ENCODE measurements at places on chromosomes 13 and 19. TPM values are rescaled to one million over a fixed set of nuclear protein-coding genes. Genes with fewer than 3 reads are reported as not detected.
A peak's percentile ranks its signal among the peaks of the same experiment; 100 is the strongest.

The NTN5 gene
- 0.17 TPM for polyA plus RNA-seq

The MOB3A gene
- polyA plus RNA-seq: 8.9 TPM

The MADCAM1 gene
- polyA plus RNA-seq: 0.80 TPM

The GIPC3 gene
- 0.90 TPM for polyA plus RNA-seq

The TNFSF9 gene
- polyA plus RNA-seq: 0.14 TPM

The AP1M2 gene
- not detected for polyA plus RNA-seq

The TEX29 gene
- polyA plus RNA-seq: 1.1 TPM

The C19orf81 gene
- 1.8 TPM for polyA plus RNA-seq

The SAFB2 gene
- 30.8 TPM for polyA plus RNA-seq

The RTBDN gene
- polyA plus RNA-seq: not detected

The SPTBN4 gene
- 13.8 TPM for polyA plus RNA-seq

The ICAM5 gene
- 1.0 TPM for polyA plus RNA-seq

The TYROBP gene
- 60.9 TPM for polyA plus RNA-seq

The KMT2B gene
- 28.7 TPM for polyA plus RNA-seq

The DPP9 gene
- 42.2 TPM for polyA plus RNA-seq

The FARSA gene
- polyA plus RNA-seq: 81.4 TPM

The SGCG gene
- 26.9 TPM for polyA plus RNA-seq

GRCh38 chr19:19192910-19193423, 909 bp downstream of the RFXANK start:
- DNase-seq: no peak

DNA sequence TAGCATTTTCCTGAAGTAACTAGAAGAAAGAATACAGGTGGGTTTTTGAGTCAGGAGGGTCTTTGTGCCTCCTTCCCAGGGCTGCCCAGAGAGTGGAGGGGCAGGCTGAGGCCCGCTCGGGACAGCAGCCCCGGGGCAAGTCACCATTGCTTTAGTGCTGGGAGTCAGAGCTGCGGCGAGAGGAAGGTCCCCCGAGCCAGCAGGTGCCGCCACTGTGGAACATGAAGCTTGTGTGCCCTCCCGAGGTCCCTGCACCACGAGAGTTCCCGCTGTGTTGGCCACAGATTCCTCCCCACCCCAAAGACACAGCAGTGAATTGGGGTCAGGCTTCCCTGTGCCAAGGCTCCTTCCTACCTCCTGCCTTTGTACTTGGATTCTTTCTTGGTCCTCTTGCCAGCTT, 50.9 kb upstream of the TEX29 start:
- DNase-seq: no peak

- DNase-seq: peak; percentile 55
Observed at GRCh38 chr13:20495087-20496023, 30.3 kb downstream of the CRYL1 start.

DNA sequence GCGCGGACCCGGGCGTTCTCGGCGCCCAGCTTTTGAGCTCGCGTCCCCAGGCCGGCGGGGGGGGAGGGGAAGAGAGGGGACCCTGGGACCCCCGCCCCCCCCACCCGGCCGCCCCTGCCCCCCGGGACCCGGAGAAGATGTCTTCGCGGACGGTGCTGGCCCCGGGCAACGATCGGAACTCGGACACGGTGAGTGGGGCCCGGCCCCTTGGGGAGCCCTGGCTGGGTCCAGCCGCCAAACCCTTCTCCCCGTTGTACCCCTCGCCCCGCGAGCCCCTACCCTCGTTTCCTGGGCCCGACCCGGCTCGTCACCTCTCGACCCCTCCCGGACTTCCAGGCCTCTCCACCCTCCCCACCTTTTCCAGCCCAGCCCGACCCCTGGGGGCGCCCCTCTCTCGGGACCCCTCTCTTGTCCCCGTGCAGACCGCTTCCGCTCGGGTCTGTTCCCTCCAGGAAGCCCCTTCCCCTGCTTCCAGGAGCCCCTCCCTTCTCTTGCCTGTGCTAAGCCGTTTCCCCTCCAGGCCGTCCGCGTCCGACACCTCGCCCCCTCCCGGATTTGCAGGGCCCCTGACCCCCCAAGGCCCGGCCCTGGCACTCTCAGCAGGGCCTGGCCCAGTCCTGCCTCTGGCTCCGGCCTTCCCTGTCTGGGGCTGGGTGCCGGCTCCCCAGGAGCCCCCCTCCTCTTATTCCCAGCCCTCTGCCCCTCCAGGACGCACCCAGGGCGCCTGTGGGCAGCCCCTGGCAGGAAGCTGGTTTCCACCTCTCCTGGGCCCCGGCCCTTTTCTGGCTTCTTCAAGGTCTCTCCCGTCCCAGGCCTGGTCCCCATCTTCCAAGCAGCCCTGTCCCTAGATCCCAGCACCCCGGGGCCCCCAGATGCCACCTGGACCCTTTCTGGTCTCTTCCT, 632 bp downstream of the MARK4 start:
- DNase-seq: peak; percentile 38

GRCh38 chr13:59531571-59532091, 632.1 kb downstream of the DIAPH3 start:
- DNase-seq: peak; percentile 92

GRCh38 chr19:8973501-8974091, 36.6 kb downstream of the MUC16 start:
- DNase-seq: no peak

DNA sequence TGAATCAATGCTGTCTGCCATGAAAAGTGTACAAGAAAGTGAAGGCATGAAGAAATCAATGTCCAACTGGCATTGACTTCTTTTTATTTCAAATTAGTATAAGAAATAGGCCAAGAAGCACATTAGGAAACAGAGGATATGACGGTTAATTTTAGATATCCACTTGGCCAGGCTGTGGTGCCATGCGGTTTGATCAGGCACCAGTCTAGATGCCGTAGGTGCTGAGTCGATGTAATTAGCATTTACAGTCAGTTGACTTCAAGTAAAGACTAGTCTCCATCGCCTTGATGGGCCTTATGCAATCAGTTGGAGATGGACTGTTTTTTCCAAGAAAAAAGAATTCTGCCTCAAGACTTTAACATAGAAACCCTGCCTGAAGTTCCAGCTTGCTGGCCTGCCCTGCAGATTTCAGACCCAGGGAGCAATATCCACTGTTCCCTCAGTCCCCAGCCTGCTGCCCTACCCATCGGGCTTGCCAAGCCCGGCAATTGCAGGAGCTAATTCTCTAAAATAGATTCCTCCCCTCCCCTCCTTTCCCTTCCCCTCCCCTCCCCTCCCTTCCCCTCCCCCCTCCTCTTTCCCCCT, 120.5 kb upstream of the PEG3 start:
- no peak for DNase-seq

- peak; percentile 83 for DNase-seq
Observed at GRCh38 chr19:11130824-11131455, 24.6 kb downstream of the SPC24 start.

- no peak for DNase-seq
Observed at GRCh38 chr13:50509167-50509566, 334.3 kb downstream of the DLEU7 start.

- no peak for DNase-seq
Observed at GRCh38 chr19:54186934-54187381, 2.4 kb downstream of the MBOAT7 start.

- peak; percentile 76 for DNase-seq
Observed at GRCh38 chr19:49114630-49115363, 627 bp downstream of the LIN7B start.

DNA sequence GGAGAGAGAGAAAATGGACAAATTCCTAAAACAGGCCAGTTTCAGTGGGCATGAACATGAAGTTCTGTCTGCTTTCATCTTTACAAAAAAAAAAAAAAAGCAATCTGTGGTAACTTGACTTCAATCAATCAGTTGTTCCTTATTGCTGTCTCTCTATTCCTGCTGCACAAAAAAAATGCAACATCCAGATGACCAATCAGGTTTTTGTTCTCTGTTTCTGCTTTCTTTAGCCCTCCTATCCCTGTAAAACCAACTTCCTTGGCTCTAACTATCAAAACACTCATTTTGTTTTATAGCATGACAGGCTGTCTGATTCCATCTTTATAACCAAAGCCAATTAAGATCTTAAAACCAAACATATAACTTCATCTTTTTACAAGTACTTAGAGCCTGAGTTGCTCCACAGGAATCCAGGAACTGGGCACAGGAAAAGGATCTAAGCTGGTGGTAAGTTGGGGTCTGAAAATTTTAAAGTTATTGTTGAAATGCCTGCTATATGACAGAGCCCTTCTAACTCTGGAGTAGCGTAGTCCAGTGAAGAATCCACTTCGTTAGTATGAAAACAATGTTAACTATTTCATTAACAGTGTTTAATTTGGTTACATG, at the start of gene FPR3:
Gene FPR3 (plus strand): TSS at position 273 of the 606 bp plus-strand sequence. CDS start 28,592 bp downstream, outside the sequence.
- no peak for DNase-seq

- DNase-seq: peak; percentile 61
Observed at GRCh38 chr13:40116008-40116407, 460.5 kb downstream of the COG6 start.

GRCh38 chr13:53382008-53382407, 353.4 kb downstream of the OLFM4 start:
- DNase-seq: no peak

DNA sequence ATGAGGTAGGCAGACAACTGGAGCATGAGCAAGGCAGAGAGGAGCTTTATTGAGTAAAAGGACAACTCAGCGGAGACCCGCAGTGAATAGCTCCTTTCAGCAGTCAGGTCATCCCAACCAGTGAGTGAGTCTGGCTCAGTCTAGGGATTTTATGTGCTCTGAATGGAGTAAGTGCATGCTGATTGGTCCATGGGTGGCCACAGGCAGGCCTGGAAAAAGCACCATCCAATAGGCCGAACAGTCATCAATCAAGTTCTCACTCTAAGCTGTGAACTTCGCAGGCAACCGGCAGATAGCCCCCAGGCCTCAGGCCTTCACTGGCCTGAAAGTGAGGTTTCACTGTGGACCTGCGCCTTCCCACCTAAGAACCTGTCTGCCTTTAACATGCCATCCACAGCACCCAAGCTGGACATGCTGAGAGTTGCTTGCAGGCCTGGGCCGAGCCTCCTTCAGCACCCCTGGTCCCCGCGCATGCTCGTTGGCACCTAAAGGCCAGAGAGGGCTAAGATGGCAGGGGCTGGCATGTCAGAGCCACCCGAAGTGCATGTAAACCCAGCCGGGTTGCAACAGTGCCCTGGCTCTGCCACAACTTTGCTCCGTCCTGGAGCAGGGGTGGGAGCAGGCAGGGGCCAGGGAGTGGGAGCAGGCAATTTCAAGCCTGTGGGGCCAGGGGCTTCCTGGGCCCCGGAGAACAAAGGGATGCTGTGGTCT, 698.7 kb downstream of the SLITRK1 start:
- DNase-seq: no peak

DNA sequence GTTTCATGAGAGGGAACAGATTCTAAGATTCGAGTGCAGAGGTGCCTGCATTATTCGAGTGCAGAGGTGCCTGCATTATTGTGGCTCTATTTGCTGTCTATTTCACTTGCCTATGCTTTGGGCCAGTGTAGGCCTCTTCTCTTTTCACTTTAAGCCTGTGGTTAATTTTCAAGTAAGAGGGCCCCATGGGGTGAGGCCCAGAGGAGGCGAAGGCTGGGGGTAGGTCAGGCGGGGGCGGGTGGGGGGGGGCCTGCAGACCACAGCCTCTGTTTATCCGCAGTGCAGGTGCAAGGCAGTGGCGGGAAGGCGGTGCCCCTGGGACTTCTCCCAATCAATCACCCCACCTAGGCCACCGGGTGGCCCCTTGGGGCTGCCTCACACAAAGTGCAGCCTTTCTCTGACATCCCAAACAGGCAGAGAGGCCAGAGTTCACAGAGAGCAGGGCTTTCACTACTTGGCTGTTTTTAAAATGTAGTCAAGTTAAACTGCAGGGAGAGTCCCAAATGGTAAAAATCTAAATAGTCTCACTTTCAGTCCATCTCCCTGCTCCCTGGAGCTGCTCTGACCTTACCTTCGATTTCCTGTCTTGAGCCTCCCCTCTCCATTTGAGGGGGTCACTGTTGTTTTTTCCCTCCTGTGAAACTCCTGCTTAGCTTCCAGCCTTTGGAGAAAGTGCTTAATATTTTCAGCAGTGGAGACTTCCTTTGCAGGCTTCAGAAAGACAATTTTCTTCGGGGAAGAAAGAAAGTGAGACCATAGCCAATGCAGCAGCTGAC, 249.0 kb downstream of the DLEU7 start:
- DNase-seq: no peak

- no peak for DNase-seq
Observed at GRCh38 chr19:29927944-29928625, 14.0 kb upstream of the URI1 start.

DNA sequence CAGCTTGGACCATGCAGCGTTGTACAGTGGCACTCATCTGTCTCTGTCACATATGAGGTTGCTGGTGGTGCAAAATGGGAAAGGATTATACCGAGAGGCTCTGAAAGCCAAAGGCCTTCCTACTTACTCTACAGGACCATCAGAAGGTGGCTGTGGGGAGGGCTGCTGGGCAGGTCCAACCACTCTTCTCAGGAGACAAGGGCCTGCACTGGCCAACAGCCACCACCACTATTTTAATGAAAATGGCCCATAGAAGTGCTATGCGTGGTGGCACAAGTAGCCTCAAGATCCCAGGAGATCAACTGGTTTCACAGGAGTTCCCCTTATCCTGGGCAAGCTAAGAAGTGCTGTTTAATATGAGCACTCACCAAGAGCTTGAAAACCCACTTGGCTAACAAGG, 52.3 kb downstream of the MRPL57 start:
- no peak for DNase-seq

GRCh38 chr19:12969292-12969988, at the start of gene DAND5:
Gene DAND5 (plus strand): TSS chr19:12969576. CDS start chr19:12969661, 85 bp downstream.
- DNase-seq: peak; percentile 68

GRCh38 chr13:31629085-31629780, 110.1 kb upstream of the RXFP2 start:
- no peak for DNase-seq

DNA sequence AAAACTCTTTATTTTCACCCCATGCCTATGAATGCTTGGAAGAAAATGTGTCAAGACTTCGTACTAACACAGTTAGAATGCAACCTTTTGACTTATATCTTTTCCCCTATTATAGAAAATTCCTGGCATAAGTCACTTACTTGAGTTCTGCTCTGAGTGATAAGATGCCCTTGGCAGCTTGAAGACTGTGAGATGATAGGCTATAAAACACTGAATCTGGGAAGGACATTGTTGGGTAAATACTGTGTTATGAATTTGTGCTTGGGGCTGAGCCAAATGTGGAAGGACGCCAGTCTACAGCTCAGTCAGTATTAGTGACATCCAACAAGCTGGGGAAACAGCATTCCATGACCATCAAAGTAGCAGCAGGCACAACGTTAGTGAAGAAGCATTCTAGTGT, 368.0 kb upstream of the SGCG start:
- no peak for DNase-seq

- DNase-seq: no peak
Observed at GRCh38 chr13:112576191-112576590, 11.8 kb downstream of the TUBGCP3 start.

DNA sequence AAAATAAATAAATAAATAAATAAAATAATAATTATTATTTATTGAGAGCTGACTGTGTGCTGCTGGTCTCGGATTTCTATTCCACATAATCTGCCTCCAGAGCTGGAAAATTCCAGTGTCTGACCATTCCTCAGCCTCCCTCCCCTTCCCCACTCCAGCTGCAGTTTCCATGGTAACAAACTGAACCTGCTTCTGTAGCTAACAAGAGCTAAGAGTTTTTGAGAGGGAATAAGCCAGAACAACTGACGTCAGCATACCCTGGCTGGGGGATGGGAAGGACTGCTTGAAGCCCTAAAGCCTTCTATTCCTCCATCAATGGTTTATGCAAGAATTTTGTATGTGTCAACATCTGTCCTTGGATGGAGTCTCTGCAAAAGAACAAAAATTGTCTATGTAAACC, 26.0 kb upstream of the PEG3 start:
- DNase-seq: no peak

- DNase-seq: no peak
Observed at GRCh38 chr13:41501281-41501680, 43.9 kb downstream of the RGCC start.

GRCh38 chr13:105937451-105937850, 598.0 kb downstream of the EFNB2 start:
- no peak for DNase-seq
